ENCODE measurements at places on chromosomes 6 and 20. TPM values are rescaled to one million over a fixed set of nuclear protein-coding genes. Genes with fewer than 3 reads are reported as not detected.

PACSIN1 gene
- total RNA-seq, result not detected

TMEM170B gene
- total RNA-seq, result 2.4 TPM

HTR1B gene
- 6.1 TPM for total RNA-seq

JPH2 gene
- total RNA-seq, result 0.17 TPM

TUBB gene
- 692 TPM for total RNA-seq

Measured in dermis blood vessel endothelial cell (primary cell).